OCI-M1 (cell line): ENCODE measurements at places on chromosomes 4 and X.

DNA sequence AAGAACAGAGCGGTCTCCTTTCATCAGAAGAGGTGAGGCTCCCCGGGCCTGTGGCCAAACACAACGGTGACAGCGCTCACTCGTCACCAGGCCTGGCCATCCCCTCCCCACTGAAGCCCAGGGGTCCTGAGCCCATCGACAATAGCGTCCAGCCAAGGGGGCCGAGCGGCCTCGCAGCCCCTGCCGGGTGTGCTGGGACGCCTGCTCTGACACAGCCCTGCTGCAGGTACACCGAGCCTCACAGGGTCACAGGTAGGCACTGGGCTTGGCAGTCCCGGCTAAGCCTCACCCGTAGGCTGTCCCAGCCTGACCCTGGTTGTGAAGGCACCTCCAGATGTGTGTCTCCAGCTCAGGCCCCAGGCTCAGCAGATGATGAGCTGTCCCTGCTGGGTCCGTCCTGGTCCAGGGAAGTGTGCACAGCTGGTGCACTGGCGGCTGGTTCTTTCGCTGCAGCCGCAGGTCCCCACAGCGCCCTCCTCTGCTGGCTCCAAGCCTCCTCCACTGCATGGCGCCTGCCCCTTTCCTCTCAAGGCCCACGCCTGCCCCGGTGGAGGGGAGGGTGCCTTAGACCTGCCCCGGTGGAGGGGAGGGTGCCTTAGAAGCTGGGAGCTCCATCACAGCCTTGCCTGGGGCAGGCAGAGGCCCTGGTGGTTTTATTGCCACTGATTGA, 21.5 kb downstream of the UVSSA start:
- DNase-seq: no peak

GRCh38 chr4:141417387-141417786, 196.7 kb downstream of the ZNF330 start:
- no peak for DNase-seq

GRCh38 chr4:186979961-186980745, 256.5 kb upstream of the FAT1 start:
- DNase-seq: peak; percentile 41

DNA sequence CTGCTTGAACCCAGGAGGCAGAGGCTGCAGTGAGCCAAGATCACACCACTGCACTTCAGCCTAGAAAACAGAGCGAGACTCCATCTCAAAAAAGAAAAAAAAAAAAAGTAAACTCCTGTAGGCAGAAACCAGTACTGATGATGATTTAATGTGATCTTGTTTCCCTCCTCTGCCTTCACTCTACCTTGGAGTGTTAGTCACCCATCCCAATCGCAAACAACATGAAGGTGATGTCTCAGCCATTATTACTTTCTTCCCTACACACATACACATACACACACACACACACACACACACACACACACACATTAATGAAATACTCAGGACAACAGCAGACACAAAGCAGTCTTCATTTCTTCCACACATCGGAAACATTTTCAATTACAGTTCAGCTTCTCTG, 15.6 kb downstream of the XKRX start:
- DNase-seq: no peak

GRCh38 chr4:6071959-6072720, 53.9 kb upstream of the C4orf50 start:
- DNase-seq: no peak

DNA sequence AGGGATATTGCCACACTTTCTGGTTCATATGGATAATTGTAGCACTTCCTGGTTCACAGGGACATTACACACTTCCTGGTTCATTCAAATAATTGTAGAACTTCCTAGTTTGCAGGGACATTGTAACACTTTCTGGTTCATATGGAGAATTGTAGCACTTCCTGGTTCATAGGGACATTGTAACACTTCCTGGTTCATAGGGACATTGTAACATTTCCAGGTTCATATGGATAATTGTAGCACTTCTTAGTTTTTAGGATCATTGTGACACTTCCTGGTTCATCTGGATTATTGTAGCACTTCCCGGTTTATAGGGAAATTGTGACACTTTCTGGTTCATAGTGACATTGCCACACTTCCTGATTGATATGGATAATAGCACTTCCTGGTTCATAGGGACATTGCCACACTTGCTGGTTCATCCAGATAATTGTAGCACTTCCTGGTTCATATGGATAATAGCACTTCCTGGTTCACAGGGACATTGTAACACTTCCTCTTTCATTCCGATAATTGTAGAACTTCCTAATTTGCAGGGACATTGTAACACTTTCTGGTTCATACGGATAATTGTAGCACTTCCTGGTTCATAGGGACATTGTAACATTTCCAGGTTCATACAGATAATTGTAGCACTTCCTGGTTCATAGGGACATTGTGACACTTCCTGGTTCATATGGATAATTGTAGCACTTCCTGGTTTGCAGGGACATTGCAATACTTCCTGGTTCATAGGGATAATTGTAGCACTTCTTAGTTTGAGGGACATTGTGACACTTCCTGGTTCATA, 59.2 kb upstream of the CD99 start:
- DNase-seq: no peak

DNA sequence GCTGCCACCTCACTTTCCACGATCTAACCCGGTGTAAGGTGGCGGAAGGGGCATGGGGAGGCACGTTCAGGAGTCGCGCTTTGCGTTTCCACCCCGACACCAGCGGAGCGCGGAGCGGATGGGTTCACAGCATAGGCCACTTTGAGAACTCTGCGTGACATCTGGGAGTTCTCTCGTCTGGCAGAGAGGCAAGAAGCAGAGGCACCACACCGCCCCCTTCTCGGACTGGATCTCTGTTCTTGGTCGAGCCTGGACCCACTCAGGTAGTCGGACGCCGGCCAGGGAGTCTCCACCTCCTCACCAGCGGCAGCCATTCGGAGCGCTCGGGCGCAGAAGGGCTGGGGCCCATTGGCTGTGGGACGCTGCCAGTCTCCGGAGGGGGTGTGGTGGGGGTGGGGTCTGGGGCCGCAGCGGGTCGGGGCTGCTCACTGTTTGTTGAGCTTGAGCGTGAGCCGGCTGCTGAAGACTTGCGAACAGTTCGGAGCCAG, at the start of gene DACH2:
TSS of gene DACH2 (plus strand) at position 428 of the 488 bp plus-strand sequence.
- peak; percentile 74 for DNase-seq

GRCh38 chr4:101175896-101176676, 171.2 kb downstream of the PPP3CA start:
- no peak for DNase-seq

DNA sequence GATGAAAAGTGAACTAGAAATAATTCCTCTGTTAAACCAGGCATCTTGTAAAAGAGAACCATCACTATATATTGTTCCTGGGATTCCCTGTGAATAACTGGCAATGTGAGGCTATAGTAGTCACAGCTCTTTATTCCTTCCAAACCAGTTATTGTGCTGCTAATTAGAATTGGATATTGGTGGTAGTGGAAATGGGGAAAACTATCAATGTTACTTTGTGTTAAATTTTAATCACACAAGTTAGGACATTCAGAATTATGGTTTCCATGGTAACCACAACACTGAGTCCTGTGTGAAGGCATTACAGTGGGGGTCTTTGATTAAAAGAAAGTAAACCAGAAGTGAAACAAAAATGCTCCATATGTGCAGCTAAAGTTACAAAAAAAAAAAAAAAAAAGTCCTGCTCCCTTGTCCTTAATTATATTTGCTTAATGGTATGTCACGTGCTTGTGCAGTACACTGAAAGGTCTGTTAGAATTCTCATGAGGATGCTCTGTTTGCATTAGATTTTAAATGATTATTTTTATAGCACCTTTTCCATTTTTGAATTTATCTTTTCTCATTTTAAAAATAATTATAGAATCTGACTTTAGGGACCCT, 200.4 kb downstream of the ADGRL3 start:
- DNase-seq: no peak

DNA sequence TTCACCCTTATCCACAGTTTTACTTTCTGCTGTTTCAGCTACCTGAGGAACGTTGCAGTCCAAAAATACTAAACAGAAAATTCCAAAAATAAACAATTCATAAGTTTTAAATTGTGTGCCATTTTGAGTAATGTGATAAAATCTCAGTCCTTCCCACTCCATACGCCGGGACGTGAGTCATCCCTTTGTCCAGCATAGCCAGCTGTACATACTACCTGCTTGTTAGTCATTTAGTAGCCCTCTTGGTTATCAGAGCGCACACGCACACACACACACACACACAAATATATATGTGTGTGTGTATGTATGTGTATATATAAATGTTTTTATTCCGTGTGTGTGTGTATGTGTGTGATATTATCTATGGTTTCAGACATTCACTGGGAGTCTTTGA, 4.8 kb upstream of the CCSER1 start:
- no peak for DNase-seq

GRCh38 chr4:36493251-36493650, 211.8 kb downstream of the DTHD1 start:
- peak; percentile 12 for DNase-seq

GRCh38 chrX:134715930-134716619, 57.8 kb upstream of the PLAC1 start:
- no peak for DNase-seq

DNA sequence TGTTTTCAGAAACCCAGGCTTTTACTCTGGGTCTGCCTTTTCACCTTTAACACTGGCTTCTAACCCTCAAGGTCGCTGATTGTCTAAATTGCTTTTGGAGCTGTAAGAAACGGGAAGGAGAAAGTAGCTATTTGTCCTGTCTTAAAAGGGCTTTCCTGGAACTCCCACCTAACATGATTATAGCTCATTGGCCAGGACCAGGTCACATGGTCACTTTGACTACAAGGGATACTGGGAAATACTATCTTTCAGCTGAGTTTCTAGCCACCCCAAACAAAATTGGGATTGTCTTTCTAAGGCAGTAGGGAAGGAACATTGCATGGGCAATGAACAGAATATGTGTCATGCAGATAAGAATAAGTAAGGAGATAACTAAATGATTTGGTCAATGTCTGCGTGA, 106.7 kb upstream of the ARHGAP24 start:
- DNase-seq: peak; percentile 22

DNA sequence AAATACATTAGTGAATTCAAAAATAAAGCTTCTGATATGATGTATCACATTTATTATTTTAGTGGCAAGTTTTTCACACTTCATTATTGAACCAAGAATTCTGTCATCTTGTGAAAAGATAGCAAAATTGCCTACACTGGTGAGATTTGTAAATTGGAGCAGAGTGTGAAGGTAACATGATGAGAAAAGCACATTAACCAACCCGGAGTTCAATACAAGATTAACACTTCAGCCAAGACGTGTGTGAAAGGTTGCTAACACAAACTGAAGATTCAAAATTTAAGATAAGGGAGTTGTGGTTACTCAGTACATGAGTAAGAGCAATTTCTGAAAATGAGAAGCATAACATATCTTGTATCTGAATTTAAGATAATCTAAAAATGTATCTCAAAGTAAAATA, 346.7 kb downstream of the PDHA2 start:
- DNase-seq: peak; percentile 42

GRCh38 chrX:12903646-12904045, 2.8 kb upstream of the TLR8 start:
- no peak for DNase-seq
